ENCODE measurements at places on chromosomes 13 and 19.

- no peak for DNase-seq
Observed at GRCh38 chr19:16458391-16459341, 13.1 kb downstream of the EPS15L1 start.

DNA sequence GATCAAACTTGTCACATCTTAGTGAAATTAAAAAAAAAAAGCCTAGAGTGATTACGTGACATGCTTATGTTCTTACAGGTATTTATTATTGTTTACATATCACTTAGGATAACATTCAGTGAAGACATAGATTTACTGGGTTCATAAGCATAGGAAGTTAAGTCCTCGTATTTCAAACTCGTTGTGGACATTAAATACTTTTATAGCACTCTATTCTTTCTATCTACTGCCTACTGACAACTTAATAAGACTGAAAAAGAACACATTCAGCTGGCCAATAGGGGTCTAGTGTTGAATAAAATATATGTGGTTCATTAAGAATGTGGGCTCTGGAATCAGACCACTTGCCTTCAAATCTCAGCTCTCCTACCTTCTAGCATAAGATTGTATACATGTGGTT, 1927.4 kb downstream of the PCDH9 start:
- no peak for DNase-seq

GRCh38 chr19:30754162-30754561, 382.0 kb downstream of the ZNF536 start:
- no peak for DNase-seq

- no peak for DNase-seq
Observed at GRCh38 chr13:111868716-111869115, 198.2 kb upstream of the SOX1 start.

GRCh38 chr19:4976401-4977298, 7.7 kb downstream of the KDM4B start:
- peak; percentile 99 for DNase-seq

DNA sequence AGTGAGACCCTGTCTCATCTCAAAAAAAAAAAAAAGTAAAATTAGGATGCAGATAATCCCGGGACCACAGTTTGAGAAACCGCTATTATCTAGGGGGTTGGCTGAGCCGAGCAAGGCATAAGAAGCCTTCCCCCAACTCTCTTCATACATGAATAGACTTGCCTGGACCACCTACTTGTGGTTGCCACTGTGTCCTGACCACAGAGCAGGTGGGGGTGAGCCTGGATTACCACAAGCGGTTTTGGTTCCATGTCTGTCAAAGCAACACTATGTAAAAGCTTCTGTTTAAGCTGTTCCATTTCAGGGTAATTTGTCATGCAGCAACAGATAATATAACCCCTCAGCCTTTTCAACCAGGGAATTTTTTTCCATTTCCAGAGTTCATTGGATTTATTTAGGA, 3.3 kb upstream of the NAPA start:
- DNase-seq, result no peak

DNA sequence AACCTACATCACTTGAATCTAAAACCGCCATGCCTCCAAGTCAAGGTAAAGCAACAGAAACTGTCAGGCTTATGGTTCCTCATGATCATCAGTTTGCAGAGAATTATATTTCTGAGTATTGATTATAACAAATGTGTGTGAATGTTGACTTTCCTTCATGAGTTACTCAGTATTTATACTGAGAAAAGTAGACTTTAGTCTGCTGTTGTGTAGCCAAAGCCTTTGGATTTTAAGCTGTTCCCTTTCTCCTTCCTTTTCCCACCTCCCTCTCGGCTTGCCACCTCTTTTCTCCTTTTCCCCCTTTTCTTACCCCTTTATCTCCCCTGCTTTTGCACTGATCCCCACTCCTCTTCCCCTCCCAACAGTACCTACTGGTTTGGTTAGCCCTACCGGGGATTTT, 20.7 kb upstream of the GPR18 start:
- no peak for DNase-seq

DNA sequence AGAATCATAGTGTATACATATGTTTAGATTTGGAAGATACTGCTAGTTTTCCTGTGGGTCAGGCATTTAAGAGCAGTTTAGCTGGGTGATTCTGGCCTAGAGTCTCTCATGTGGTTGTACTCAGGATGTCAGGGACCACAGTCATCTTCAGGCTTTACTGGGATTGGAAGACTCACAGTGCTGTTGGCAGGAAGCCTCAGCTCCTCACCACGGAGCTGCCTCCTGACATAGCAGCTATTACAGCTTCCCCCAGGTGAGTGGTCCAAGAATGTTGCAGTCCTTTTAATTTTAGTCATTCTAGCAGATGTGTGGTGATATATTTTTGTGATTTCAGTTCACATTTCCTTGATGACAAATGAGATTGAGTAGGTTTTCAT, 16.9 kb upstream of the GPR18 start:
- peak; percentile 92 for DNase-seq

GRCh38 chr19:42154471-42155323, 22.5 kb upstream of the POU2F2 start:
- DNase-seq, result no peak

DNA sequence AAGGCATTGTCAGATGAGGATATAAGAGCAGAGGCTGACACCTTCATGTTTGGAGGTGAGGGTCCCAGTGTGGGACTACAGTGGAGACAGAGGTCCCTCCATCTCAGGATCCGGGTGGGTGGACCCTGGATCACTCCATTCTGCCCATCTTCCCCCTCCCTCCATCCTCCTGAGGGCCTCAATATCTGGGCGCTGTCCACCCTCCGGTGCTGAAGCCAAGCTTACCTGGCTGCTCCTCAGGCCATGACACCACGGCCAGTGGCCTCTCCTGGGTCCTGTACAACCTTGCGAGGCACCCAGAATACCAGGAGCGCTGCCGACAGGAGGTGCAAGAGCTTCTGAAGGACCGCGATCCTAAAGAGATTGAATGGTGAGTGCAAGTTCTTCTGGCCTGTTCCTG, 11.9 kb downstream of the CYP4F12 start:
- DNase-seq, result no peak

DNA sequence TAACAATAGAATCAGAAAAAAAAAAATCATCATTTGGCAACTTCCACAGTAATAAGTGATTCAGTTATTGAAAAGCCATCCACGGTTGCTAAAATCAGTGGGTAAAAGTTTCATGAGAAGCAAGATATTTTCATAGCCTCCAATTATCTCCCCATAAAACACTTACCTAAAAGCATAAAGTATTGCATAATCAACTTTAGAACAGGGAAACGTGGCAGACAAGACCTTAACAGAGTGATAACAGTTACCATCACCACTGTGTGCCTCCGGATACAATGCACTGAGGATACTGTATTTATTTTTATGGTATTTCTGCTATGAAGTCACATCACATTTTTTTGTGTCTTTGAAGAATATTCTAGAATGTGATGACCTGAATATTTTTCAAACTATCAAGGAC, 37.0 kb downstream of the ABCC4 start:
- no peak for DNase-seq

GRCh38 chr19:50384685-50385535, 763 bp downstream of the POLD1 start:
- no peak for DNase-seq

- no peak for DNase-seq
Observed at GRCh38 chr13:64746845-64747244, 2483.3 kb downstream of the PCDH9 start.

DNA sequence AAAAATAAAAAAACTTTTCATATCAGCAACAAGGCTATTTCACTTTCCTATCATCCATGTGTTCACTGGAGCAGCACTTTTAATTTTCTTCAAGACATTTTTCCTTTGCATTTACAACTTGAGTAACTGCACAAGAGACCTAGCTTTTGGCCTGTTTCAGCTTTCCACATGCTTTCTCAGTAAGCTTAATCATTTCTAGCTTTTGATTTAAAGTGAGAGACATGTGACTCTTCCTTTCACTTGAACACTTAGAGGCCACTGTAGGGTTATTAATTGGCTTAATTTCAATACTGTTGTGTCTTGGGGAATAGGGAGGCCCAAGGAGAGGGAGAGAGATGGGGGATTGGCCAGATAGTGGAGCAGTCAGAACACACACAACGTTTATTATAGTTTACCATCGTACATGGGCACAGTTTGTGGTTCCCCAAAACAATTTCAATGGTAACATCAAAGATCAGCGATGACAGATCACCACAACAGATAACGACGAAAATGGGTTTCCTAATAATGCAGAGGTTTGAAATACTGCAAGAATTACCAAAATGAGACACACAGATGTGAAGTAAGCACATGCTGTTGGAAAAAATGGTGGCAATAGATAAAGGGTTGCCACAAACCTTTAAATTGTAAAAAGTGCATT, 117.6 kb downstream of the GGACT start:
- no peak for DNase-seq

DNA sequence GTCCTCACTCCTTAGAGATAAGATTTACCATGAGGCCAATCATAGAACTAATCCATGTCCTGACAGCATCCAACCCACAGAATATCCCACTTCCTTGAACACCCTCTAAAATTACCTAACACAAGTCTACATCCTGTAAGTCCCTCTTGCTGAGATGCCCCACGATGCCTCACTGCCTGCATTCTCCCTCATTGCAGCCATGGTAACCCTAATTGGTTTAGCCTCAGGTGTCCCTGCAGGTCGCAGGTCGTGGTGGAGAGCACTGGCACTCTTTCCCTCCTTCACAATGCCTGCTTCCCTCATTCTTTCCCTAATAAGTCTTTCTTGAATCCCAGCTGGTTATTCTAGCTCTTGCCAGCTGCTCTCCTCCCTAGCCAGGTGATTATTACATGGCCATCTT, 35.3 kb upstream of the MYO16 start:
- DNase-seq, result no peak

DNA sequence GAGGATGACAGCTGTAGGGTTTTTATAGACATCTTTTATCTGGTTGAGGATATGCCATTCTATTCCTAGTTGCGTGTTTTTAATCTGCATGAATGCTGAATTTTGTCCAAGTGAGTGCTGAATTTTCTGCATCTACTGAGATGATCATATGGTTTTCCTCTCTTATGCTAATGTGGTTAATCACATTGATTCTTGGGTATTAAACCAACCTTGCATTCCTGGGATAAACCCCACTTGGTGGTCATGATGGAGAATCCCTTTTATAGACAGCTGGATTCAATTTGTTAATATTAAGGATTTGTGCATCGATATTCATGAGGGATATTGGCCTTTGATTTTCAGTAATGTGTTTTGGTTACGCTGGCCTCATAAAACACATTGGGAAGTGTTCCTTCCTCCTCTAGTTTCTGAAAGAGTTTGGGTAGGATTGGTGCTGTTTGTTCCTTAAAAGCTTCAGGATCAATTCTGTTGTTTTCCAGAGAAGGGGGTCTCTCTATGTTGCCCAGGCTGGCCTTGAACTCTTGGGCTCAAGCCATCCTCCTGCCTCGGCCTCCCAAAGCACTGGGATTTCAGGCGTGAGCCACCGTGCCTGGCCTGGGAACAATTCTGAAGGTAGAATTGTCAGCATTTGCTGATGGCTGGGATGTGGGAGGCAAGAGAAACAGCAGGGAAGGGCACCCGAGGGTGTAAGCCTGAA, 7.3 kb upstream of the LINGO3 start:
- DNase-seq, result no peak

DNA sequence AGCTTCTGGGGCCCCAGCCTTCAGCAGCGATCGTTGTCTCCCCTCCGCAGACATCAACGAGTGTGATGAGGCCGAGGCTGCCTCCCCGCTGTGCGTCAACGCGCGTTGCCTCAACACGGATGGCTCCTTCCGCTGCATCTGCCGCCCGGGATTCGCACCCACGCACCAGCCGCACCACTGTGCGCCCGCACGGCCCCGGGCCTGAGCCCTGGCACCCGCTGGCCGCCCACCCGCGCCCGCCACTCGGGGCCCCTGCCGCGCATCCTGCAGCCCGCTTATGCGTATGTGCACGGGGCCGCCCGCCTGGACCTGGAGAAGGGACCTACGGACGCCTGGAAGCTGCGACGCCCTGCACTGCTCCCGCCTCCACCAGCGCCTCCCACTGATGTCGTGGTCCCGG, 28.2 kb downstream of the LTBP4 start:
- DNase-seq, result no peak

DNA sequence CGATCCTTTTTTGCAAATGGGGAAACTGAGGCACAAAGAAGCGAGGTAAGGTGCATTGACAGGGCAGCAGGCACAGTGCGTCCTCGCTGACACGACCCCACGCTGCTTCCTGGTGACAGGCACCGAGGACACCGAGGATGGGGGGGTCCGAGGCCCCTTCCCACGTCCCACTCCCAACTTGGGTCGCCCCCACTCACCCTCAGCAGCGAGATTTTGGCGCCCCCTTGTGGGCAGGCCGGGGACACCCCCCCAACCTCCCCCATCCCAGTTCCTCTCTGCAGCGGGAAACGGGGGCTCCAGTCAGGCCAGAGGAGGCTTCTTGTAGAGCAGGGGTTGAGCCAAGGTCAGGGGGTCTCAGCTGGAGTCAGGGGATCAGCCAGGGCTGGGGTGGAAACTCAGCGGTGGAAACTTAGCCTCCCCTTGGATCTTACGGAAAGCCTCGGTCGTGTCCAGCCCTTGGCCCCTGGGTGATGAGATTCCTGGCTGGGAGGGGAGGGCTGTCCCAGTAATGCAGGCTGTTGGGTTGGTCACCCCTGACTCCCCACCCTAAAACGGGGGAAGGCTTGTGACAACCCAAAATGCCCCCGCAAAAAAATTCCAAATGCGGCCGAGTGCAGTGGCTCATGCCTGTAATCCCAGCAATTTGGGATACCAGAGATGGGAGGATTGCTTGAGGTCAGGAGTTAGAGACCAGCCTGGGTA, 8.2 kb downstream of the SMIM24 start:
- peak; percentile 17 for DNase-seq

- peak; percentile 14 for DNase-seq
Observed at GRCh38 chr19:46040952-46041500, at the start of gene IGFL4. IGFL4 (minus strand) TSS chr19:46041002; CDS start chr19:46040962, 40 bp downstream.

DNA sequence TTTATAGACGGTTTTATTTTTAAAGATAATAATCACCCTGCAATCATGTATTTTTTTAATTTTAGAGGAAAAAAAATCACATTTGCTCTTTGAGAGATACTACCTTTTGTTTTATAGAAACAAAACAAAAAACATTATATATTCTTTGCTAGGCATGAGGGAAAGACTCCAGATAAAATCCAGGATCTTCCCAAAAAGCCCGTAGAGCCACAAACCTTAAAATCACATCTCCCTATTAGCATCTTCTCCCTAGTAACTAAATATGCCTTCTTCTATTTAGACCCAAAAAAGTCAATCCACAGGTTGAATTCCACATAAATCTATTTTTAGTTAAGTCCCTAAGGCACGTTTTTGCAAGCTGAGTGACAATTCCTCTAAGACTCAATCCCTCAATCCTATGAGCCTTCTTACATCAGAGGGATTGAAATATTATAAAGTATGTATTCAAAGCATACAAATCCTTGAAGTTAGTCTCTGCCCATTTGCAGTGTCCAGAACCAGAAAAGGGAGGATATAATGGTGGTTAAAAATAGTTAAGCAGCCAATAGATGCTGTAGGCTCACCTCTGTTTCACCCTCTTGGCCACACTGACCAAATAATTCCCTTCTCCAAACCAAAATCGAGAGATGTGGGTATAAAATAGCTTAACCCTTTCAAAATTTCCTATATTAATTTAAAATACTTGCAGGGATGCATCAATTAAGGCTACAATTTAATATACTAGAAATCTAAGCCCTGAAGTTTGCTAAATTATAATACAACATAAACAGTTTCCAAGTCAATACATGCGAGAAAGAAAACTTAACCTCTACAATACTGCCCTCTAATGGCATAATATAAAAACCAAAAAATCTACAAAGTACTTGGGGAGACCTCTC, 64.0 kb downstream of the SERP2 start:
- DNase-seq, result peak; percentile 78
